Testis (tissue), 5 donors: ENCODE measurements at places on chromosomes 2 and 18.

DNA sequence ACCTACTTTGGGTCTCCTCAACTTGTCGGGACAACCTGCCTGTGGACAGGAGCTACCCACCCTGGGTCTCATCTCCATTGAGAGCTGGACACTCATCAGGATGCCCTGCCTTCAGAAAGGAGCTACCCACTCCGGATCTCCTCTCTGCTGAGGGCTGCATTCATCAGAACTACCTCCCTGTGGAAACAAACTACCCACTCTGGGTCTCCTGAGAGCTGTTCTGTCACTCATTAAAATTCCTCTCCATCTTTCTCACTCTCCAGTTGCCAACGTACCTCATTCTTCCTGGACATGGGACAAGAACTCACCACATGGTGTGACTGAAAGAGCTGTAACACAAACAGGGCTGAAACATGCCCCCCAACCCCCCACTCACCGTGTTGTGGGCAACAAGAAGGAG is 22.5 kb upstream of the UBE2F start:
- no peak overlapping the region for H3K27ac ChIP-seq
- H3K4me1 ChIP-seq: no peaks in the 10 kb centered on the region
- DNase-seq: no peak
- no peaks in the 10 kb centered on the region for H3K36me3 ChIP-seq
- no peaks in the 10 kb centered on the region for H3K27me3 ChIP-seq

- H3K27ac ChIP-seq: no peak overlapping the region
- no peaks in the 10 kb centered on the region for H3K27me3 ChIP-seq
- no peak overlapping the region for H3K4me3 ChIP-seq
- no peaks in the 10 kb centered on the region for H3K36me3 ChIP-seq
Observed at GRCh38 chr2:11175293-11175795, 20.1 kb downstream of the SLC66A3 start.

- DNase-seq: no peak
- no peak overlapping the region for H3K4me3 ChIP-seq
- H3K36me3 ChIP-seq: no peaks in the 10 kb centered on the region
- no peaks in the 10 kb centered on the region for H3K4me1 ChIP-seq
- no peak overlapping the region for H3K27ac ChIP-seq
Observed at GRCh38 chr18:64785686-64786085, 636.8 kb upstream of the LINC00305 start.

DNA sequence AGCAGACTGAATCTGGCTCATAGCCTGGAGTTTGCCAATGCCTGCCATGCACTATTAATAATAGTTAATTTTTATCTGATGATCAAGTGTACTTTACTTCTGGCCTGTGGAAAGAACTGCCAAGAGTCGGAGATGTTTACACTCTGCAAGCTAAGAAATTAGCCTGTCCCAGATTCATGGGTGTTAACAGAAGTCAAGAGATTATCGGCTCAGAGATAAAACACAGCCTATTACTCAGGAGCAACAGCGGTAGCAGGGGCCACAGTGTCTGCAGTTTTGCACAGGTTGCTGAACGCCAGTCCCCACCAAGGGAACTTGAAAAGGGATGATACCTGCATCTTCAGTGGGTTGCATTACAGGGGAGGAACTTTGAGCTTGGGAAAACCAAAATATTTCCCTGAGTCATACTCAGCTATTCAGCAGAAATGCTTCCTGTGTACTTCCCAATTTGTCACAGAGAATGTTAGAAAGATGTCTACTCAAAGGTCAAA is 4.3 kb upstream of the ADI1 start:
- H3K4me3 ChIP-seq: no peak overlapping the region
- no peaks in the 10 kb centered on the region for H3K36me3 ChIP-seq
- H3K27ac ChIP-seq: peak overlapping the region; percentile 58
- H3K27me3 ChIP-seq: no peaks in the 10 kb centered on the region

GRCh38 chr18:10488017-10488416 is 33.6 kb downstream of the APCDD1 start:
- H3K36me3 ChIP-seq: no peaks in the 10 kb centered on the region
- H3K4me3 ChIP-seq: no peak overlapping the region
- peaks cover 5% of the 10 kb centered on the region for H3K4me1 ChIP-seq
- H3K27me3 ChIP-seq: no peaks in the 10 kb centered on the region

GRCh38 chr2:85887566-85888019 is 1.2 kb downstream of the ST3GAL5 start:
- peak; percentile 84 for DNase-seq
- peak overlapping the region; percentile 92 for H3K27ac ChIP-seq
- H3K36me3 ChIP-seq: no peaks in the 10 kb centered on the region
- H3K4me3 ChIP-seq: peak overlapping the region; percentile 73

- H3K4me1 ChIP-seq: no peaks in the 10 kb centered on the region
- no peak overlapping the region for H3K27ac ChIP-seq
- no peak for DNase-seq
Observed at GRCh38 chr2:88236666-88237065, 66.5 kb downstream of the THNSL2 start.

GRCh38 chr2:95041824-95042442 is 16.4 kb downstream of the MAL start:
- H3K27ac ChIP-seq: no peak overlapping the region
- no peaks in the 10 kb centered on the region for H3K27me3 ChIP-seq
- H3K4me1 ChIP-seq: no peaks in the 10 kb centered on the region
- H3K36me3 ChIP-seq: no peaks in the 10 kb centered on the region
- H3K4me3 ChIP-seq: no peak overlapping the region
- DNase-seq: no peak

GRCh38 chr18:505483-506122 is 5.1 kb upstream of the COLEC12 start:
- no peaks in the 10 kb centered on the region for H3K36me3 ChIP-seq
- H3K4me3 ChIP-seq: no peak overlapping the region
- no peak for DNase-seq
- H3K4me1 ChIP-seq: peaks cover 7% of the 10 kb centered on the region
- no peaks in the 10 kb centered on the region for H3K27me3 ChIP-seq

GRCh38 chr2:184685999-184686841 is 87.9 kb downstream of the ZNF804A start:
- H3K4me3 ChIP-seq: no peak overlapping the region
- no peaks in the 10 kb centered on the region for H3K4me1 ChIP-seq
- H3K36me3 ChIP-seq: no peaks in the 10 kb centered on the region
- no peak overlapping the region for H3K27ac ChIP-seq
- H3K27me3 ChIP-seq: no peaks in the 10 kb centered on the region
- DNase-seq: no peak

DNA sequence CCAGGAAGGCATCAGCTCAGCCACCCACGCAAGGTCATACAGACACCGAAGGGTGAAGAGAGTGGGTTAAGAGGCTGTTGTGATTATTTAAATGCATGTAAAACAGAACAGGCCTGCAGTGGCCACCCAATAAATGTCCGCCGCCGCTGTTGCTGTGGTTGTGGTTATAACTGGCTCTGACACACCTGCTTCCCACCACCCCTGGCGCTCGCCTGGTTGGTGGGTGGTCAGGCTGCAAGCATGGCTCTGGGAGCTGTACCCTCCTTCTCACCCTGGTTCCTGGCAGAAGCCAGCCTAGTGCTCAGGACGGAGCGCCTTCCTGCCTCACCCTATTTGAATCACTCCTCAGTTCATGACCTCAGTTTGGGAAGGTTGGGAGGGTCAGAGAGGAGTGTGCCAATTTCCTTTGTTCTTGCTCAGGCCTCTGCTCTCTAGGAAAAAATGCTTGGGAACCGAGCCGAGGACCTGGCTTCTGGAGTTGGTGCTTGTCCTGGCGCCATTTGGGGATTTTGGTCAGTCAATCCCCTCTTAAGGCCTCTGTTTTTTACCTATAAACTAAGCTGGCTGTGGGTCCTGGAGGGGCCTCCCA is 5.3 kb upstream of the CRYBA2 start:
- no peaks in the 10 kb centered on the region for H3K36me3 ChIP-seq
- H3K4me1 ChIP-seq: peaks cover 23% of the 10 kb centered on the region
- no peak overlapping the region for H3K4me3 ChIP-seq

DNA sequence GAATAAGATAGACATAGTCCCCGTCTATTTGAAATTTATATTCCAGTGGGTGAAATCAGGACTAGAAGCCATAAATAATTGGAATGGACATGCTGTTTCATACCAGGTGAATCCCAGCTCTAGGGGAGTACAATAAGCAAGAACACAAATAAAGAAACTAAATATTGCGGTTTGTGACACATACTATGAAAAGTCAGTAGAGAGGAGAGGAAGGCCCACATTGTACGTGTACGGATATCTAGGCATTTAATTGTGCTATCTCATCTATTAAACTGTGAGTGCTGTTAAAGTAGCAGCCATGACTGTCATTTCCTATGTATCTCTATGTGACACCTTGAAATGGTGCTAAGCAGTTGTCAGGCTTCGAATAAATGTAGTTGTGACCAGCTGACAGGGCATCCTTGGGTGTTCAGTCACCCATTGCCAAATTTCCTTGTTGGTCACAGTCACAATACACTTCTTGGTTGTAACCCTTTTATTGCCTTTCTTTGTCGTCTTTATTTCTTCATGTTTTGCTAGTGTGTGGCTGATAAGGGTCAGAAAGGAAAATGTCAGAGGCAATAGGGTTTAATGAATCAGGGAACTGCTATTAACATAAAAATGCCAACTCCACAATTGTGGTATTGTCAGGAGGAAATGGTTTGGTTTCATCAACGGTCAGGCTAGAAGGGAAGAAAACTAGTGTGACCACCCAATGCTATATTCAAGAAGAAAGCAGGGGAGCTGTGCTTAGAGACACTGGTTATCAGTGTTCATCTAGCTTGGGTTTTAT is 31.5 kb downstream of the CPO start:
- no peak overlapping the region for H3K27ac ChIP-seq
- no peak overlapping the region for H3K4me3 ChIP-seq
- no peaks in the 10 kb centered on the region for H3K4me1 ChIP-seq
- no peaks in the 10 kb centered on the region for H3K27me3 ChIP-seq

GRCh38 chr2:179233626-179234430 is 30.8 kb downstream of the SESTD1 start:
- H3K27me3 ChIP-seq: no peaks in the 10 kb centered on the region
- H3K4me3 ChIP-seq: no peak overlapping the region
- DNase-seq: peak; percentile 18
- H3K4me1 ChIP-seq: peaks cover 2% of the 10 kb centered on the region

GRCh38 chr2:71695235-71696120 is 242.1 kb downstream of the DYSF start:
- DNase-seq: no peak
- H3K36me3 ChIP-seq: no peaks in the 10 kb centered on the region
- no peak overlapping the region for H3K27ac ChIP-seq
- H3K4me1 ChIP-seq: peaks cover 6% of the 10 kb centered on the region
- no peak overlapping the region for H3K4me3 ChIP-seq

- H3K27ac ChIP-seq: no peak overlapping the region
- H3K4me1 ChIP-seq: no peaks in the 10 kb centered on the region
- no peaks in the 10 kb centered on the region for H3K27me3 ChIP-seq
- no peak for DNase-seq
- no peaks in the 10 kb centered on the region for H3K36me3 ChIP-seq
- no peak overlapping the region for H3K4me3 ChIP-seq
Observed at GRCh38 chr2:196105951-196106350, 37.3 kb upstream of the DNAH7 start.
